ENCODE measurements at places on chromosomes 3 and 15.

DNA sequence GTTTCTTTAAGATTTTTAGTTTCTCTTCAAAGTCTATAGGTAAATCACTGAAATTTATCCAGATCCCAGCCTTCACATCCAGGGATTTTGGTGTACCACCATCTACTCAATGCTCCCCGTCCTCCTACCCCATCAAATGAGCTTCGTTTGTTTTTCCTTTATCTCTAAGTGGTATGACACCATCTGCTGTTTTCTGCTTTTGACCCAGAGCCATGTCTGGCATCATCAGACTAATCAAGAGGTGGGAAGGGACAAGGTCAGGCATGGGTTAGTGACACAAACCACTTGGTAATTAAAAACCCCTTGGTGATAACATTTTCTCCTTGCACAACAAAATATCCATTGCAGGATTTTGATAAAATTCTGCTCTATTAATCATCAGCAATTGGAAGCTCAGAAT lies 92.7 kb upstream of the GOLGA8J start:
- no peak for DNase-seq

DNA sequence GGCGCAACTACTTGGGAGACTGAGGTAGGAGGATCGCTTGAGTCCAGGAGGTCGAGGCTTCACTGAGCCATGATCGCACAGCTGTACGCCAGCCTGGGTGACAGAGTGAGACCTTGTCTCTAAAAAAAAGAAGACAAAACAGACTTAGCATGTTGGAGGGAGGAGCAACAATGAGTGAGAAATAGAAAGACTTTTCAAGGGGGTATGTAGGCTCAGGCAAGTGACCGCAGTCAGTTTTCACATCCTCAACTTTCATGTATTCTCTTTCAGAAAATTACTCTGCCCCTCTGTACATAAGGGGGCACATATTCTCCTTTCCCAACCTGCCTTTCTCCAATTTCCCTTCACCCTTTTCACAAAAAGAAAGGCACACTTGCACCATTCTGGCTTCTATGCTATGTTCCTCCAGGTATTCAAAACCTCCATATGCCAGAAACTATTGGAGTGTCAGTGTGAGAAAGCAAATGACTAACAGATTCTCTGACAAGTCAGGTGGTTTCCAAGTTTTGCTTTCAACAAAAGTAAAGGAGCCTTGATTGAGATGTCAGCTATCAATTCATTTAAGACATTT lies 7.6 kb downstream of the NSUN3 start:
- no peak for DNase-seq

DNA sequence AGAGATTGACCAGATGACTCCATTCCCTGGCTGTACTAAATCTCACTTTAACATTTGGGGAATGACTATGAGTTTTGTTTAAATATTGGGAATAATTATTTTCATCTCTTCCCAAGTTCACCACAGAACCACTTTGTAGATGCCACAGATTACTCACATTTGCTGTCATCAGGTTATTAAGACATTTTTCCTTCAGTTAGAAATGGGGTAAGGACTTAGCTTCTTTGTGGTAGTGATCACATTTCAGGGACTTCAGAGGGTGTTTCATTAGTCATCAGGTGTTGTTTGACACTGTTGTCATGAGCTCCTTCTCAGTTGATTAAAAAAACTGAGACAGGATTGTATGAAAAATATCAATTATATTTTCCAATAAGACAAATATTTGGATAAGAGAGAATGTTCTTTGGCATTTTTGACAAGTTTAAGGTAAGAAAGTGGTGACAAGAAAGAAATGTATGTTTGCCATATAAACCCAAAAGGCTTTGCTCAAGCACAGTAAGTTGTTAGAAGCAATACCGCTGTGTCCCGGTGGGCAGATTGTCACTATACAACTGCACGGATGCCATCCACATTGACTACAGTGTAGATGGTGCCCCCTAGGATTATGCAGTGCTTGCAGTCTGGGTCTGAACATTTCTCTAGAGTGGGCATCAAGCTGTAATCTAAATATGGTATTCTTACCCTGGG lies 22.3 kb downstream of the FBXL2 start:
- DNase-seq, result no peak

GRCh38 chr3:59418836-59419235 lies 369.0 kb upstream of the CFAP20DC start:
- DNase-seq, result no peak

GRCh38 chr3:15903164-15903563 lies 105.4 kb upstream of the ANKRD28 start:
- DNase-seq, result no peak

DNA sequence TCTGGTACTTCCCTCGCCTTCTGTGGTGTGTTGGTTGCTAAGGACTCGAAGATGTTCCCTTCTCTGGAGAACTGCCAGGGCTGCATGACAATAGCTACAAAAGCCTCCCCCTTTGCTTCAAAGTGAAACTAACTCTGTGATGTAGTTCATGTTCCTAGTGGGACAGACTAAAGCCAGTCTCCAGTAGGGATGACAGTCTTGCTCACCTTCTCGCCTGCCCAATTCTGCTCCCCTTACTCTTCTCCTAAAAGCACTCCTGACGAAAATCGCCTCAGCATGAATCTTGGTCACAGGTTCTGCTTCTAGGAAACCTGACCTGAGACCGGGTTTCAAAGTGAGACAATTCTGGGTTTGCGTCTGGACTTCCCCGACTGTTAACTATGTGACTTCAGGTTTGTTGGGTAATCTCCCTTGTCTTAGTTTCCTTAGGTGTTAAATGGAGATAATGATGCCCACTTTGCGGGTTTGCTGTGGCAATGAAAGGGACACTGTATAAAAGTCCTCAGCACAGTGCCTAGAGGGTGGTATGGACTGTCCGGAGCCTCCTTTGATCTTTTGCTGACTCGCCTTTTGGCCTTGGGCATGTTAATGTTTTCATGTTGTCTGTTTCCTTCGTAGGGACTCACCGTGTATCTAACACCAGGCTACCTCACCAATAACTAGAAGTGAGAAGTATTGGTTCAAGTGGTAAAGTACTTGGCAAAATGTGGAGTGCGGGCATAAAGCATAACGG lies 24.9 kb upstream of the THRB start:
- no peak for DNase-seq

DNA sequence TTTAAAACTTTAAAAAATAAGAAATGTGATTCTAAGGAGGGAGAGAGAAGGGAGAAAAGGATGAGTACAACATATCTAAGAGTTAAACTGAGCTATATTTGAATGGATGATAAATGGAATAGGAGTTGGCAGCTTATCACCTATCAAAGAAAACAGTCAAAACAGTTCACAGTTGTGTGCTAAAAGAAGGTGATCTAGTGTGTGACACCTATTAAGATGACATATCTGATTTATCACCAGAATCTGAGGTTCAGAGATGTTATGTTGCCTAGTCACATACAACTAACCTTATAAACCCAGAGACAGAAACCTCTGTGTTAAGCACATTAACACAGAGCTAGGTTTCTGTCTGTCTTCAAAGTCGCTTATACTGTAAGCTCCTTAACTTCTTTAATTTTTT lies 3.0 kb downstream of the ATP13A3 start:
- DNase-seq, result no peak

- DNase-seq, result no peak
Measured at GRCh38 chr3:52503788-52504424, 8.8 kb downstream of the STAB1 start.

DNA sequence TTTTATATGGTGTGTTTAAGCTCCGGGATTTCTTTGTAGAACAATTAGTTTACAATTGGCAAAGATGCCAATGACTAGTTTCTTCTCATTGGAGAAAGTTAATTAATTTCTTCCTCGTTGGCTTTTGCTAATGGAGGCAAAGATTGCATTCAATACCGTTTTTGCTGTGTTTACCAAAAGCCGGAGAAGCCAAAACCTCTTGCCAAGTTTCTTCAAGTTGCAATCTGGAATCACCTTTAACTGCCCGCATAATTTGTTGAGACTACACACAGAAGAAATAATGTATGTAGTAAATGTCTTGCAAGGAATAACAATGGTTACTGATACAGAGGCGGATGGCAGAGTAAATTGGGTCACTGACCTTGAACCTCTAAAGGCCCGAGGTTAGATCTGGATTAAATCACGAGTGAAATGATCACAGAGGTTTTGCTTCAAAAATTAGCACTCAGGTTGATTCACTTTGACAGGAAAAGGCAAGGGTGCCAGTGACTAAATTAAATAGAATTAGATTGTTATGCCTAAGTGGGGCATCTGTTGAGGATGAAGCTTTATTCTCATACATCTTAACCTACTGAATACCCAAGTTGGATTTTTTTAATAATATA lies 732.1 kb upstream of the NR2F2 start:
- DNase-seq, result no peak

Data from T-cell (primary cell).